ENCODE measurements at places on chromosomes 16 and 17.

DNA sequence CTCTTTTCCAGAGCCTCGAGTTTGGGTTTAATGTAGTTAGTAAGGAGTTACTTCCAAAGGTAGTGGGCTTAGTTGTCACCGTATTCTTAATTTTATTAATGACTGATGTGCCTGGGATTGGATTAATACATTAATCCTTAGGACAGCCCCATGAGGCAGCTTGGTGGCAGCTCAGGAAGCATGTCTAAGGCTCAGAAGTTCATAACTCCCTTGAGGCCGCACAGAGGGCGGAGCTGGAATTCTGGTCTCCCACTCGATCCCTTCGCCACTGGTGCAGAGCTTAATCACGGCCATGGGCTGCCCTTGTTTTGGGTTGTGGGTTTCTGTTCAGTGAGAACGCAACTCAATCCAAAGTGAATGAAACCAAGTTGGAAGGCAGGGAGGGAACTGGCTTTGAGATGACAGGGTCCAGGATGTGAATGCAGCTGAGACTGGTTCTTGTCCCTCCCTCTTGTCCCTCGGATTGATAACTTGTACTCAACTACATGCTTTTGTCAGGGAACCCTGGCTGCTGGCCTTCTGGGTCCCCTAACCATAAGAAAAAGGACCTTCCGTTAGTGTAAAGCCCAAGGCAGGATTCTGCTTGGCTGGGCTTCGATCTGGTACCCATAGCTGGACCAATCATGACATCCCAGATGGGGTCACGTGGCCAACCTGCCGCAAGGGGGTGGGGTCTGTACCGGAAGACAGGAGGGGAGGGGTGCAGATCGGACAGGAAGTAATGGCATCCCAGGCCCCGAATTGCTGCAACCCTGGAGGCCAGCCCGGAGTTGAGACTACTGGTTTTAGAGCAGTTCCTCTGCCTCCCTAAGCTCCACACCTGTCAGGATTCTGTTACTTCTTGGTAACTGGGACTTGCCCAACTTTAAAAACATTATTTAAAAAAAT, 45.4 kb downstream of the SNX20 start:
- DNase-seq, result no peak

- no peak for DNase-seq
Observed at GRCh38 chr17:73801455-73802100, 157.3 kb upstream of the SDK2 start.

GRCh38 chr16:81798311-81799137, 19.4 kb downstream of the PLCG2 start:
- DNase-seq, result no peak

DNA sequence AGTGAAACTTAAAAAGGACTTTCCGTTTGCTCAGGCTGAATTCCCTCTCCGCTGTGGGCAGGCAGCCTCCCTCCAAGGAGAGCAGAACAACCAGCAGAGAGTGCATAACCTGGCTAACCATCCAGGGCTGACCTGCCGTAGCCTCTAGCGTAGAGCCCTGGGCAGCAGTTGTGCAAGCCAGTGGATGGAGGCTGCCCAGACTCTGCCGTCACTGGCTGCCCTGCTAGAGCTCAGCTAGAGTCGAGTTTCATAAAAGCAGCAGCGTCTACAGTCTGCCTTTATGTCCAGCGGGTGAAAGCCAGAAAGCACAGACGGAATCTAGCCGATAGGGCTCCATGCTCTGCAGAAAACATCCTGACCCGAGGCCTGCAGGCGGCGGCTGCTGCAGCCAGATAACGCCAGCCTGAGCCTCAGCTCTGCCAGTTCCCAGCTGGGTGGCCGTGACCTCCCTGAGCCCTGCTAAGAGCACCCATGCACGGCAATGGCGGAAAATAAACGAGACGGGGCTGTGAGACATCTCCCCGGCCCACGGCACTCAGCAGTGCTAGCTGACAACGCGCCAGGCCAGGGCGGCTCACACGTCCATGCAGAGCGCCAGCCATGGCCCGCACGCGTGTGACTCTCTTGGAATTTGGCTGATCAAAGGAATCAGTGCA, 231.3 kb downstream of the ENGASE start:
- no peak for DNase-seq

DNA sequence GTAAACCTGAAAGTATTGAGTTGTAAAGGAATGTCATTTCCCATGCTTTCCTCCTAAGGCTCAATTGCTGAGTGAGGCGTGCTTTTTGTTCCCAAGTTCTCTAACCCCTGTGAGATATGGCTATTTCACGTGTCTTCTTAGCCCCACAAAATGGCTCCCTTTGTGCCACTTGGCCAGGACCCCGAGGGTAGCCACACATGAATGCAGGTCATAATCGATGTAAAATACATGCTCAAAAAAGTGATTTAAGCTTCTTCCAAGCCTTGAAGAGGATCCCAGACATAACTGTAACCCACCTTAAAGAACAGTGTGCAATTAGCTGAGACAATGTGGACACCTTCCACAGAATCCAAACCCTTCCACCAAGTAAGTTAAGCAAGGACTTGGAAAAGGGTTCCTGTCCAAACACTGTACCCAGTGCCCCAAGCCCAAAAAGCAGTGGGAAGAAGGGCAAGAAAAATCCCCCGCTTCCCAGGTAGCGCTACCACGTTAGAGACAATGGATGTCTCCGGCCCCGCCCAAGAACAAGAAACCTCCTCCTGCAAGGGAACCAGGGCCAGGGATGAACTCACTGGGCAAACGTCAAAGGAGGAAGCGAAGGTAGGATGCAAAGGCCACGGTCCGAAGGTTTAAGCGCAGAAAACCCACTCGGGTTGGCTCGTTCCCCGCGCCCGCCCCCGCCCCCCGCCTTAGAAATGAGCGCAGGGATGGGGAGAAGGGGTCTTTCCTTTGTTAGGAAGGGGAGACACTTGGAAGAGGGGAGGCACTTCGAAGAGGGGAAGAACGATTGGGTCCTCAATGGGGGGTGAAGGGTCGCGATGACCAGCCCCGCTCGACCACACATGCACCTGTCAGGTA, 1.2 kb downstream of the JPT1 start:
- no peak for DNase-seq

- DNase-seq, result no peak
Observed at GRCh38 chr17:6510321-6510977, 45.9 kb downstream of the PITPNM3 start.

DNA sequence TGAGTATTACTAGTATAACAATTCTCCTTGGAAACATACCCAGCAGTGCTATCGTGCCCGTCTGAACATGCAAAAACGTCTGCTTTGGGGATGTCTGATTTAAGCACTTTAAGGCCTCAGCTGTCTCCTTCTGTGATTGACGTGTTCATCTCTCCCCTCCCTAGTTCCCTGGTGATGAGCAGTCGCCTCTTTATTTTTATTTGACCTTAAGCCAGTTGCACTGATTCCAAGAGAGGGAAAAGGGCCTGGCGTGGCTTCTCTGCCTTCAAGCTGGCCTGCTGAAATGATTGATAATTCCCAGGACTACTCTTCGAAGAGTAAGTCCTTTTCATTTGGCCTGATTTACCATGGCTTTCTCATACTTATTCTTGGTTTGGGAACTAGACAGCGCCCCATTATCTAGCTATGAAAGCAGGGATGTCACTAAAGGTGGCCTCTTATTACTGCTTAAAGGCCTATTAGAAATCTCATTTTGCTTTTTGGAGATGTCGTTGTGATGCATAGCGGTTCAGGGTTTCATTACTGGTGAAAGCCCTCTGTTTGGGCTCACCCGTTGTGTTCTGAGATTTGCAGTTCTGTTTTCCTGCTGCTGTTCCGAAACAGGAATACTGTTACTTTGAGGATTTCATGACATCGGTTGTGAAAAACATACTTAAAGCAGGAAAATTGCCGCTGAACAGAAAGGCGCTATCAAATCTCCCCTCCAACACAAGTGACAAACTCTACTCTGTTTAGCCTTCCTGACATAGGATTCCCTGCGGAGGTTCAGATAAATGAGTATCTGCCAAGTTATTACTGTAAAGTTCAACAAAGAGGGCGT, 65.5 kb downstream of the IQCK start:
- no peak for DNase-seq

GRCh38 chr17:79142375-79142774, 67.8 kb downstream of the ENGASE start:
- no peak for DNase-seq

DNA sequence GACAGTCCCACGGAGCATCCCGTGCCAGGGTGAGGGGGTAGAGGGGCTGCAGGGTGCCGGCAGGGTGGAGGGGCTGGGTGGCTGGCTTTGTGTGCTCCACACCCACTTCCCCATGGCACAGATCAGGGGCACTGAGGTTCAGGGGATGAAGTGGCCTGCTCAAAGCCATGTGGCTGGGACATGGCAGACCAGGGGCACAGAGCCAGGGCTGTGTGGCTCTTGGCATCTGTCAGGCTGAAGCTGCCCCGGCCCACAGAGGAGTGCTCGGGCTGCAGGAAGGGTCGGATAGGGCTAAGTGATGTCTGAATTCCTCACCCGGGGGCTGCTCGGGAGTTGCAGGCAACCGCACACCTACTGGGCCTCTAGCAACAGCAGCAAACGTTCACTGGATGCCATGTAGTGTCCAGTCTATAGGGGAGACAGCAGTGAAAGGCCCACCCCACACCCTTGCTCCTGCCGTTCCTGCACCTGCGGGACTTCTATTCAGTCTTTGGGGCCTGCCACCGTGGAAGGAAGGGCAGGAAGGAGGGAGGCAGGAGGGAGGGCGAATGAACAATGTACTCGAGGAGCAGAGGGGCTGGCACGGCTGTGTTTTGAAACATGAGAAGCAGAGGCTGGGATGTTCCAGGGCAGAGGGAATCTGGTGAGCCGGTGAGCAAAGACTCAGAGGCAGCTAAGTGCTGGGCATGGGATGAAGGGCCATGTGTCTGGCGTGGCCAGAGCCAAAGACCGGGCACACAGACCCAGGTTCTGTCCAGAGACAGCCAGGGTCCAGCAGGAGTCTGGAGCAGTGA, 15.1 kb downstream of the SLC5A10 start:
- no peak for DNase-seq

- DNase-seq, result no peak
Observed at GRCh38 chr17:28327031-28327607, 8.1 kb downstream of the TMEM97 start.

DNA sequence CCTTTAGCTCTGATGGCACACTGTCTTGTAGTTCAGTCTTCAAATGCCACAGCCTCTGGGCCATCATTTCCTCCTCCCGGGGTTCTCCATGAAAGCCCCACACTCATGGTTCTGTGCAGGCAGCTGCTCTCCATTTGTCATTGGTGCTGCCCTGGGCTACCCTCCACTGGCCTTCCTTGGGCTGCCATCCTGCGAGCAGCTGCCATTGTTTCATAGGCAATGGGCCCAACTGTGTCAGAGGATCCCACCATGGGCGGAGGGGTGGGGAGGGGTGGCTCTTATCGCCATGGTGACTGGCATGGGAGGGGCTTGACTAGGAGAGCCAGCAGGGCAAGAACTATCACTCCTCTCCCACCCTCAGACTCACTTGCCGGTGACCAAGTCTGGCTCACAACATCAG, 38.6 kb upstream of the BRD7 start:
- DNase-seq, result no peak

DNA sequence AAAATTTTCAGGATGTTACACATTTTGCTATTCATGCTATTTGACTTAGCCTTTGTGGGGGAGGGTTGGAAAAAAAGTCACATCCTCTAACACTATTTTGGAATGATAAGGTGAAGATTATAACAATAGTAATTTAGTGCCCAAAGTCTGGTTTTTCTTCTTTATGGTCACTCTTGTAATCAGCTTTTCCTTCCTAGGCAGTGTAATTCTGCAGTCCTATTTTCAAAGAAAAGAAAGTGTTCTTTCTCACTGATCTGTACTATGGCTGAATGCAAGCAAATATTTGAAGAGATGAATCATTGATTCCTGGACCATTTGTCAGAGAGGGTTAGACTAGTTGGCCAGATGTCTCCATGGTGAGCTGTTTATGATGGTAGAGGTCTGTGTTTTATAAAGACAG, 8.4 kb downstream of the RSPRY1 start:
- no peak for DNase-seq

- DNase-seq, result no peak
Observed at GRCh38 chr17:49775546-49776260, 11.8 kb upstream of the FAM117A start.

GRCh38 chr17:67157732-67158639, 87.0 kb downstream of the HELZ start:
- DNase-seq, result no peak

DNA sequence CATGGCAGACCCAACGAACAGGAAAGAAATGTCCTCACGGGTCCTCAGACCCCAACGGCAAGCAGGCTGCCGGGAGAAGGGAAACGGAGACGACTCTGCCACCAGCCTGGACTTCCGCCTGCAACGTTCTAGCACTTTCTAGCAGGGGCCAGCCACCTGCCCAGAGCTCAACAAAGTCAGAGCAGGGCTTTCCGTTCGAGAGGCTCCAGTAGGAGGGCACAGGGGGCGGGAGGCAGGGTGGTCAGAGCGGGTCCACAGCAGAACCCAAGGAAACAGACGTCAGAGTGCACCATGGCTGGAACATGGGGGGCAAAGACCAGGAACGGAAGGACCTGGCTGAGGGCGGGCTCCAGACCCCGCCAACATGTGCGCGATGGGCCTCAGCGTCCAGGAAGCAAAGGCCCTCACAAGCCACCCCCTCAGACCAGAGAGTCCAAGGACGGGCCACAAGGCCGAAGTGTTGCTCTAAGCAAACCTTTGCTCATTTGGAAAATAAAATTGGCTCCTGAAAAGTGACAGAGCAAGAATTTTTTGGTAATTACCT, 29.4 kb upstream of the C16orf95 start:
- DNase-seq, result no peak

- no peak for DNase-seq
Observed at GRCh38 chr16:52491216-52491615, 55.7 kb downstream of the TOX3 start.

DNA sequence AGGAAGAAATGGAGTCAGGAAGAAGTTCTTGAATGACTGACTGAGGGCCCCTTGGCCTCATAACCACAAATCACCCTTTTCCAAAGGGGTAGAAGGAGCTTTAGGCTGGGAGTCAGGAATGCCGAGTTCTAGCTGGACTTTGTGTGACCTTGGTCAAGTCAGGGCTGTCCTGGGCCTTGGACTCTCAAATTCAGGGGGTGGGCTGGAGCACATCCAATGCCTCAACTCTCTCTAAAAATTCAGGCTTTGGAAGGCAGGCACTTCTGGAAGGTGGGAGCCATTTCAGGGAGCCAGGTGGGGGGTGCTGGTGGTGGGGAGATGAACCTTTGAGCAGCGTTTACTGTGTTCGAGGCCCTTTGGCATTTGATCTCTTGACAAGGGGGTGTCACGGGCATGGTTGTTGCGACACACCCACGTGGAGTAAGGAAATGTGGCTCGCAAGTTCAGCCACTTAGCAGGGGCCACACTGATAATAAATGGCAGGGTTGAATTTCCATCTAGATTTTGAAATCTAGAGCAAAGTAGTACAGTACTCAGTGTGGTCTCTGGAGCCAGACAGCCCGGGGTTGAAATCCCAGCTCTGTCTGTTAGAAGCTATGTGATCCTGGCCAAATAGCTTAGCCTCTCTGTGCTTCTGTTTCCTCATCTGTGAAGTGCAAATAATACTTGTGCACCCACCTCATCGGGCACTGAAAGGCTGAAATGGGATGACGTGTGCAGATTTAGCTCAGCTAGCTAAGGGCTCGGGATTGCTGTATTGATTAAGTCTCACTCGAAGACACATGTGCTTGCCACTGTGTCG, 47.1 kb upstream of the CIBAR2 start:
- no peak for DNase-seq

Data from stimulated activated CD8-positive, alpha-beta memory T cell treated with anti-CD3 and anti-CD28 coated beads, Interleukin-4, amount 100 ng/mL, for 1 hour (primary cell).